ENCODE measurements at places on chromosomes 1 and 21. TPM values are rescaled to one million over a fixed set of nuclear protein-coding genes. Genes with fewer than 3 reads are reported as not detected.

Gene ARHGAP29
- not detected for polyA plus RNA-seq

Gene BATF3
- 0.79 TPM for polyA plus RNA-seq

Gene S100A7A
- polyA plus RNA-seq, result not detected

Gene GCLM
- polyA plus RNA-seq, result 1.7 TPM

Gene NBPF20
- polyA plus RNA-seq, result 2.2 TPM

Gene CELA2B
- polyA plus RNA-seq, result not detected

Gene SPRR3
- not detected for polyA plus RNA-seq

Gene CNKSR1
- polyA plus RNA-seq, result 5.8 TPM

Gene TTLL7
- polyA plus RNA-seq, result 0.03 TPM

Gene GCSAML
- not detected for polyA plus RNA-seq

Gene ADAMTS4
- 0.10 TPM for polyA plus RNA-seq

Gene IVNS1ABP
- 42.9 TPM for polyA plus RNA-seq

Gene GNAT2
- not detected for polyA plus RNA-seq

DNA sequence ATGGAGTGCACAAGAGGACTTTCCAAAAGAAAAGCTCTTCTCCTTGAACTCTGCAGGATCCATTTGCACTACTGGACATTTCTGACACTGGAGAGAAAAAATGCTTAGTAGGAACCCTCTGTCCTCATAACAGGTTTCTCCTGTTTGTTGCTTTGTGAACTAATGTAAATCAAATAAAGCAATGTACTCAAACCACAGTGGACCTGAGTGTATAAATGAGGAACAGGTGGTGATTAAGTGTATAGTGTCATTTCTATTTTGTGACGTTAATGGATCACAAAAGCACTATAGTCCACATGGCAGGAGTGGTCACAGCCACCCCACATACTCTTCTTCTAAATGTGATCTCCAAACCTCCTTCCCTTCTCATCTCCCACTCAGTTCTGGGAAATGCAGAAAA lies 268.4 kb upstream of the DUSP10 start:
- DNase-seq, result no peak

GRCh38 chr21:29430576-29430975 lies 131.9 kb downstream of the BACH1 start:
- DNase-seq, result no peak

GRCh38 chr21:46194374-46195334 lies 10.4 kb upstream of the SPATC1L start:
- no peak for DNase-seq

- no peak for DNase-seq
Observed at GRCh38 chr1:232334811-232335210, 295.1 kb downstream of the SIPA1L2 start.

- peak; percentile 80 for DNase-seq
Observed at GRCh38 chr1:156149374-156150332, 3.7 kb upstream of the SEMA4A start.

DNA sequence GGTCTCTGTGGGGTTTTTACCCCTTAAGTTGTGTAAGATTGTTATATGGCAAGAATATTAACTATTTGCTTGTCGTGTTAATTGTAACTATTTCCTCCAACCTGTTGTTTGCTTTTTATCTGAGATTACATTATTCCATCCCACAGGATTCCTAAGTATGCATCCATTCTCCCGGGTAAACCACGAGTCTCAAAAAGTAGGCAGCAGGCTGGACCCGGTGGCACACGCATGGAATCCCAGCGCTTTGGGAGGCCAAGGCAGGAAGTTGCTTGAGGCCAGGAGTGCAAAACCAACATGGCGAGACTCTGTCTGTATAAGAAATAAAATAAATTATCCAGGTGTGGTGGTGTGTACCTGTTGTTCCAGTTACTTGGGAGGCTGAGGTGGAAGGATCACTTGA lies 12.6 kb upstream of the RSPO1 start:
- no peak for DNase-seq

DNA sequence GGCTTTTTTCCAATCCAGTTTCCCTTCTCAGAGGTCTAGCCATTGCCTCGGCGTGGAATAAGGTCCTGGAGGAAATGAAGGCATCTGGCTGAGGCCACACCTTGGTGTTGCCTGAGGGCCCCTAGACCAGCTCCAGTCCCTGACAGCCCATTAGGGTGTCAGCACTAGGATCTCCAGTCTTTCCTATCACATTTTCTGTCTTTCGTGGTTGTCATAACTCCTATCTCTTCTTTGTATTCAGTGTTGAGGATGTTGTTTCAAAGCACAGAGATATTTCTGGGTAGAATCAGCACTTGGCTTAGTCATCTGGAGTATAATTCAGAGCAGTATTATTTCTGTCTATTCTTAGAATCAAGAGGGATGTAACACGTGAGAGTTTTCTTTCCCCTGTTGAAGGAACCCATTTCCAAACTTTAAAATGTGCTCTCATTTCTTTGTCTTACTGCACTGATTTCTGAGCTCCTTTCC lies 844.3 kb downstream of the KCNT2 start:
- DNase-seq, result no peak

DNA sequence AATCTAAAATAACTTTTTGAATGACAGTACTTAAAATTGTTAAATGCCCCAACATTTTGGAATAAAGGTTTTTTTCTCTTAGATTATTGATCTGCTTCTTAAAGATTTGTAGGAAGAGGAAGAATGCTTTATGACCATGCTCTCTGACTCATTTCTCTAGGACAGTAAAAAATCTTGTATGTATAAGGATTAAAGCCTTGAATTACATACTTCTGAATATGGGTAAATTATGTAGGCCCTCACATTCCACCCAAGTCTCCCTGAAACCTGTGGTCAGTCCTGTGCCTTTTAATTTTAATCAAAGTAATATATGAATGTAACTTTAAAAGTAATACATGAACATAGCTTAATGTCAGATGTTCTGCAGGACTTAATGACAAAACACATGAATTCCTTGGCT lies 50.5 kb downstream of the ABCD3 start:
- DNase-seq, result no peak

DNA sequence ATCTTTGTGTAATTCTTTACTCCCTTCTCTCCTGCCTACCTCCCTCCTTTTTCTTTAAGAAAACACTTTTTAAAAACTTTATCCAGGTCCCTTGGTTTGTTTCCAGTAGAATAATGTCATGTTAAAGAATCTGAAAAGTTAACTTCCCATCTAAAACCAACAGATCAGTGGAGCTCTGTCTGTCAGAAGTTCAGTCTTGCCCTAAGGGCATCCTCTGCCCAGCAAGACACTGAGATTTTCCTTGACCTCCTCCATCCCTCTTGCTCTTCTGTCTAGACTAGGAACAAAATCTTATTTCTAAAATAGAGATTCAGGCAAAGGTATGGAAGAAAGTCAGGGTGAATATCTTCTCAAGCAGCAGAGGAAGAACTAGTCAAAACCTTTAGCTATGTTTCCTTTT lies 5.7 kb upstream of the GNL2 start:
- DNase-seq, result no peak

DNA sequence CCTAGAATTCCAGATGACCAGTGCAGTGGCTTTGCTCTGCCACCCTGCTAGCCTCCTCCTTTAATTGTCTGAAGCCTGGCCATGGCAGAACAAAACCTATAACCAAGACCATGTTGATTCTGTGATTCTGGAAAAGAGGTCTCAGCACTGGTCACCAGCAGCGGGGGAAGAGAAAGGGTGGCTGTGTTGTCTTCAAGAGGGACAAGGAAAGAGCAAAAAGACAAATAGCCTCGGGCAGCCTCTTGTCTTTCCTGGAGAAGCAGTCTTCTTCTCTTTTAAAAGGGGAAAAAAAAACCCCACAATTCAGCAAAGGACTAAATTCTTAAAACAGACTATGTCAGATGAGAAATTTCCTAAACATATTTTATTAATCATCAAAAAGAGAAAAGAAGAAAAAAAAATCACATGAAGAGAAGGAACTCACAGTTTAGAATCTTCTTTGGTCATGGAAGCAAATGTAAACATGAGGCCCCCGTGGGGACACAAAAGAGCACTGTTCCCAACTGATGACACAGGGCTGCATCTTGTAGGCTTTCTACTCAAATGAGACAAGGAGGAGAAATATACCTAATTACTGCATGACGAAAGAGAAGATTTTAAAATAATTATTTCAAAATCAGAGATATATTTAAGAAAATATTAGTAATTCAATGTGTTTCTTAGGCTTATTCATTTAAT lies 36.3 kb upstream of the RAP1GAP start:
- DNase-seq, result no peak

- peak; percentile 52 for DNase-seq
Observed at GRCh38 chr1:8465692-8466091, 147.8 kb downstream of the SLC45A1 start.

DNA sequence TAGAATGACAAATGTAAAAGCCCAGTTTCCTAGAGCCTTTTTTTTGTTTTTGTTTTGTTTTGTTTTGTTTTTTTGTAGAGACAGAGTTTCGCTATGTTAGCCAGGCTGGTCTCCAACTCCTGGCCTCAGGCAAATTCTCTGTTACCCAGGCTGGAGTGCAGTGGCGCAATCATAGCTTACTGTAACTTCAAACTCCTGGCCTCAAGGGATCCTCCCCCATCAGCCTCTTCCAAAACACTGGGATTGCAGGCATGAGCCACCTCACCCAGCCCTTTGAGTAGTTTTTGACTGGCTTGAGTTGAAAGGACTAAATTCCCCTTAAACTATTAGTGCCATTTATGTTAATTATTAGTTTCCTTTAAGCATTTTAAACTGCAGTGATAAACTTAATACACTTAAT lies 28.8 kb upstream of the ZBTB18 start:
- no peak for DNase-seq

DNA sequence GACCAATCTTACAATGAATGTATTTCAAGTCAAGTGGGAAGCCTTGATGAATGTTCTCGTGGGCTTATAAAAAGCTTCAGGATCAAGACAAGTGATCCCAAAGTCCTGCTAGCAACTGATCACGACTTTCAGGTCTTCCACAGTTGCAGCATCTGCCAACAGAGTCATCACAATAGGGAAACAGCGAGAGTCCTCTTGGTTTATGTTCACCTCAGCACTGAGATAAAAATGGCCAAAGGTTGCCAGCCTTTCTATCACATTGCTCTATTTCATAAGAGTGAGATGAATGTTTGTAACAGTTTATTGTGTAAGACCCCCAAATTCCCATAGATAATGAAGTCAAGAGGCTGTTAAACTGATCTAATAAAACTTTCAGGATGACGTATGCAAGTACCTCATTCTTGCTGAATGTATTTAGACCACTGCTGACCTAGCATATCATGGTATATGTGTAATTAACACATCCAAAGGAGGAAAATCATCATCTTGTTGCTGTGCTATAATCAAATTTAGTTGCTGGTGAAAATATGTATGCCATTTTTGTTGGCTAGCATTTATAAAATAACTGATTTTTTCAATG lies 150.6 kb downstream of the TGFBR3 start:
- no peak for DNase-seq

- DNase-seq, result no peak
Observed at GRCh38 chr21:43735236-43736091, 16.5 kb downstream of the PDXK start.

DNA sequence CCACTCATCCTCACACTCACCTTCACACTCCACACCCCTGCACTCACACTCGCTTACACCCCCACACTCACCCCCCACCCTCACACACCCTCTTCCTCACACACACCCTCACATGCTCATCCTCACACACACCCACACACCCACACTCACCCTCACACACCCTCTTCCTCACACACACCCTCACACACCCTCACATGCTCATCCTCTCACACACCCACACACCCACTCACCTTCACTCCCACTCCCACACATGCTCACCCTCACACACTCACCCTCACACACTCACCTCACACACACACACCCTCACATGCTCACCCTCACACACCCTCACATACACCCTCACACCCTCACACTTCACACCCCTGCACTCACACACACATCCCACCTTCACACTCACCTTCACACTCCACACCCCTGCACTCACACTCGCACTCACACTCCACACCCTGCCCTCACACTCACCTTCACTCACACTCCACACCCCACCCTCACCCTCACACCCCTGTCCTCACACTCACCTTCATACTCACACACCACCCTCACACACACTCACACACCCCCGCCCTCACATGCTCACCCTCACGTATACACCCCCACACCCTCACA lies 42.6 kb upstream of the EDN2 start:
- DNase-seq, result no peak

- no peak for DNase-seq
Observed at GRCh38 chr1:218357893-218358232, 12.7 kb downstream of the TGFB2 start.

- DNase-seq, result peak; percentile 75
Observed at GRCh38 chr1:169586395-169587255, at the start of gene F5. F5 (minus strand) TSS chr1:169586481; CDS start chr1:169586386, 95 bp downstream.

GRCh38 chr1:114718661-114719423 lies 2.3 kb upstream of the NRAS start:
- DNase-seq, result no peak

DNA sequence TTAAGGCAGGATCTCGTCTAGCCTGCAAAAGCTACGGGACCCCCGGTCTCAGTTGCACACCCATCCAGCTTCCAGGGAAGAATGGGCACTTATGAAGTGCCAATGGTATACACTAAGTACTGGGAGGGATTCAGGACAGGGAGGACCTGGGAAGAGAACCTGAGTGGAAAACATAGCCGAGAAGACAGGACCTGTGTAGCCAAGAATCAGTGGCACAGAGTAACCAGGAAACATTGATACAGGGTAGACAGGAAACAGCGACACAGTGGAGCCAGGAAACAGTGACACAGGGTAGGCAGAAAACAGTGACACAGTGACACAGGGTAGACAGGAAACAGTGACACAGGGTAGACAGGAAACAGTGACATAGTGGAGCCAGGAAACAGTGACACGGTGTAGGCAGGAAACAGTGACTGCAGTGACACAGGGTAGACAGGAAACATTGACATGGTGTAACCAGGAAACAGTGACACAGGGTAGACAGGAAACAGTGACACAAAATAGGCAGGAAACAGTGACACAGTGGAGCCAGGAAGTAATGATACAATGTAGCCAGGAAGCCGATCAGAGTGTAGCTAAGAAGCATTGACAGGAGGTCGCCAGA lies 138.0 kb upstream of the ARHGEF16 start:
- DNase-seq, result peak; percentile 8

- DNase-seq, result no peak
Observed at GRCh38 chr1:29176576-29176975, 5.1 kb downstream of the SRSF4 start.

GRCh38 chr1:19053486-19053885 lies 97.0 kb upstream of the IFFO2 start:
- DNase-seq, result no peak

DNA sequence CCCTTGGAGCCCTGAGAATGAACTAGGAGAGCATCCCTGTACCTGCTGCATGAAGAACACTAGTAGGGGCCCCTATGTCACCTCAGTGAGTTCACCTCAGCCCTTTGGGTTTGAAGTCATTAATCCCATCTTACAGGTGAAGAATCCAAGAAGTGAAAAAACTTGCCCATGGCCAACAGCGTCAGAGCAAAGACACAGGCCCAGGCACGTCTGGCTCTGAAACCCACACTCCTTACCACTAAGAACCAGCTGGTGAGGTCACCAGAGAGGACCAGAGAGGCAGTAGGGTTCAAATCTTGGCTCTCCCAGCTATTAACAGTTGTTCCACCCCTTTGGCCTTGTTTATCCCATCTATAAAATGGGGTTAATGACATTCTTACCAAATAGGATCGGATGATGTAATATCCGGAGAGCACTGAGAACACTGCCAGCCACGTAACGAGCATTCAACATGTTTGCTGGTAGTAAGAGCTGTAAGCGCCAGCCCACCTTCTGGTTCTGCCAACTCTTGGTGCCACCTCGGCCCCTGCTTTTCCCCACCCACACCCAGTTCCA lies 8.8 kb downstream of the MATN1 start:
- DNase-seq, result no peak

- DNase-seq, result no peak
Observed at GRCh38 chr1:203570805-203571204, 55.8 kb upstream of the ATP2B4 start.

GRCh38 chr1:245188403-245188802 lies 33.6 kb downstream of the KIF26B start:
- DNase-seq, result no peak

GRCh38 chr1:10271869-10272268 lies 61.5 kb downstream of the KIF1B start:
- no peak for DNase-seq
